ENCODE measurements at places on chromosomes 4 and X.

DNA sequence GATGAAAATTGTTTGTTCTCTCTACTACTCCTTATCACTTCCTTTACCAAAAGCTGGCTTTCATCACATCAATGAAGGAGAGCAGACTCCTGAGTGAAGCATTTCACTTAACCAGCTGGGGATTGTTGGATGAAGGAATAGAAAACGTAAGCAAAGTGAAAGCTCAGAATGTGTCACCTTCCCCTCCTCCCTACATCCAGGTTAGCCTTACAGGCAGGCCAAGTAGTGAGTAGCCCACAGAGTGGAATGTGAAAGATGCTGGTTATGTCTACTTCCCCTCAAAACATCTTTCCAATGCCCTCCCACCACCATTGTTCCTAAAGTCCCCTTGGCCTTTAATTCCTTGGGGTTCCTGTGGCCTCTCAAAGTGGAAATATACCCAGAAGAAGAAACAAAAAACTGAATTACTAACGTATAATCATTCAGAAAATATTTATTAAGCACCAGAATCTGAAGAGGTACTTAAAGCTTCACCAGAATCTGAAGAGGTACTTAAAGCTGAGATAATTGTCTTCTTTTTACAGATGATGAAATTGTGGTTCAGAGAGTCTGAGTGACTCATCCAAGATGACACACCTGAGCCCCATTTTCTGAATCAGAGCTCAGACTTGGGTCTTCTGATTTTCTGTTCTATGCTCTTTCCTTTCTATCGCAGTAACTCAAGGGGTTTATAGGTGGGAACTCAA lies 6.5 kb downstream of the P2RY4 start:
- no peak for DNase-seq

DNA sequence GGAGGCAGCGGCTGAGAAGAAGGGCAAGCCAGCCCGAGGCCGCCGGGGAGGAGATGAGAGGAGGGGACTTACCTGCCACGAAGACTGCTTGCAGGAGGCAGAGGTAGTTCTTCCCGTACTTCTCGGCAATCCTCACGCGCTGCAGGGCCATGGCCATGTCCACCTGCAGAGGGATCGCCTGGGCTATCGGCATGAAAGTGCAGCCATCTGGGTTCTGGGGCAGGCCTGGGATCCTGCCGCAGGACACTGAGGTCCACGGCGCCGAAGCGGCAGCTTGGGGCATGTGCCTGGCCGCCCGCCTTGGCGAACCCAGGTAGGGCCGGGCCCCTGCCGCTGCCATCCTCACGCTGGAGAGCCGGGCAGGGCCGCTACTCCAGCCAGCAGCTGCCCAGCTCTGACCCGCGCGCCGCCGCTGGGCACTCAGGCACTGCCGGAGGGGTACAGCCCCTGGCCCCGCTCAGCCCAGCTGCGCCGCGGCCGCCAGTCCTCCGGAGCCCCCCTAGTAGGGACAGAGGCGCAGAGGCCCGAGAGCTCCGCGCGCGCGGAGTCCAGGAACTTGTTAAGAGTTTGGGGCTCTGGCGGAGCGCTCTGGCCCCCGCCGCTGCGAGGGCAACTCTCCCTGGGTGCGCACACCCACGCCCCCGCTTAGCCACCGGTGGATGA lies 16.0 kb downstream of the MCF2 start:
- no peak for DNase-seq

DNA sequence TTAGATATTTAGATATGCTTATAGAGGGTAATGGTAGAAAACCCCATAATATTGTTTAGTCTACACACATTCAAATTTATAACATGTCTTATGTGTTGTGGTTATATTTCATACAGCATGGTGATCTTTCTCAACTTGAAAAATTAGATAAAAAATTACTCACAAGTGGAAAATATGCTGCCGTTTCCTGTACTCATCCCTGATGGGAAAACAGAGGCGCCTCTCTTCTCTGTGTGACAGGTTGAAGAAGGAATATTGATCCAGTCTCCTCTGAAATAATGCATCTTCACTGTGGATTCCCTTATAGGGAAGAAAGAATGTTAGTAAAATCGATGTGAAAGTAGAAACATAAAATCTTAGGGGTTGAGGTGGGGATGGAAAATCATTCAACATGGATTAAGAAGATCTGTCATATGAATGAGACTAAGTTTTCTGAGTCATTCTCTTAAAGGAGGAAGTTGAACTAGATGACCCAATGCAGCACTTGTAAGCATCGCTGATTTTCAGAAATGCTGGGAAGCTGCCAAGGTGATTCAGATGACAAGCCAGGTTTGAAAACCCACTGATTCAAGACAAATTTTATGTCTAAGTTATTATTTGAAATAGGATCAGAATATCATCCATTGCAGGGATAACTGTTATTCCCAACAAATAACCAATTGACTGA lies 70.7 kb downstream of the ANKRD50 start:
- DNase-seq: no peak

DNA sequence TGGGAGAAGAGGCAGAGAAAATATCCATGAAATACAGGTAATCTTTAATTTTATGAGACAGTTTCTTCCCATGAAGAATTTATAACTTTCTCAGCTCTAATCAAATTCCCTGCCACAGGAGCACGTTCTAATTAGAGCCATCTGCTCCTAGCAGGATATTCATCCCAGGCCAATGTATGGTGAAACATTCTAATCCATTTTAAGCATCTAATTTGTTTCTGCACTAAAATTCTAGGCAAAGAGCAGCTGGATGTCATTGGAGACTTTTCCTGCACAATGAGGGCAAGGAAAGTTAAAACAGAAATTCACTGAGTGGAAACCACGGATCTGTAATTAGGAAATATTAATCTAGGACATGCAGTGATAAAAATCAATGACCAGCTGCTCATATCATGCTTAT lies 107.7 kb upstream of the ZFP42 start:
- DNase-seq: no peak

- DNase-seq: no peak
These were observed 57.6 kb upstream of the TBC1D9 start for GRCh38 chr4:140813804-140814203.

DNA sequence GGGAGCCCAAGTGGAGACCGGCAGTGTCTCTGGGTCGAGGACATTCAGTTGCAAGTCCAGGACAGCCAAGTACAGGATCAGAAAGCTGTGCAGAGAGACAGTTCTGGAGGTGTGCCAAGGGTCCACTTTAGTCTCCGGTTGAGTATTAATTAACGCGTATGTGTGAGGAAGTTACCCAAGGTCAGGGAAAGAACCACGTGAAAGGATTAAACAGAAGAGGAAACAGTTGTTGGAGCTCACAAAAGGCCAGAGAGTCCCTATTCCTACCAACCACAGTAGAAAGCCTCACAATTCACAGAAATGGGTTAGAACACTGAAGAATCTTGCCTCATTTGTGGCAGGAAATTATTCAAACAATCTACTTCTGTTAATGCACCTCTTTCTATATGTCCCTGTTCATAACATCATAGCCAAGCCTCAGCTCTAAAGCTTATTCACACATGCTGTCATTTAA lies 17.9 kb upstream of the NSUN7 start:
- DNase-seq: no peak

GRCh38 chr4:79588679-79589078 lies 180.7 kb upstream of the GK2 start:
- no peak for DNase-seq
